Fibroblast of the aortic adventitia (primary cell): ENCODE measurements at places on chromosomes 6 and 20.

DNA sequence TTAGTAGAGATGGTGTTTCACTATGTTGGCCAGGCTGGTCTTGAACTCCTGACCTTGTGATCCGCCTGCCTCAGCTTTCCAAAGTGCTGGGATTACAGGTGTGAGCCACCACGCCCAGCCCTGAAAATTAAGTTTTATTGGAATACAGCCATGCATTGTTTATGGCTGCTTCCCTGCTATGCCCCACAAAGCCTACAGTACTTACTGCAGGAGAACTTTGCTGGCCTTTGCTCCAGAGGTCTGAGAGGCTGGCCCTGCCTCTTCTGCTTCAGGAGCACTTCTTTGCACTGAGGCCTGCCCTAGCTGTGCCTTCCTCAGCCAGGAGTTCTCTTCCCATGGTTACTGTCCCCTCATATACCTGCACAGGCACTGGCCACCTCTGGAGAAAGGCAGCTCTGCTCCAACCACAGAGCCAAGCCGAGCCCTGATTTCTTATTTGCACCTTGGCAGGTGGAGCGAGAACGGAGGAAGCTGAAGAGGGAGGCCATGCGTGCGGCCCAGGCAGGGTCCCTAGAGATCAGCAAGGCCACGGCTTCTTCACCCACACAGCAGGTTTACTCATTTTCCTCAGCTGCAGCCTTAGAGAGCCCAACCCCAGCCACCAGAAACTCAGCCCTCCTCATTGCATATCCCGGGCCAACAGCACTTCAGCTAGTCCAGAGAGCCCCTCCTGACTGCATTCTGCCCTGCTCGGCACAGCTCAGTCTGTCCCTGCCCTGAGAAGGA, 20.8 kb downstream of the C20orf173 start:
- no peak for DNase-seq

- no peak for DNase-seq
These were observed 193.0 kb upstream of the SGK1 start for GRCh38 chr6:134510920-134511319.

DNA sequence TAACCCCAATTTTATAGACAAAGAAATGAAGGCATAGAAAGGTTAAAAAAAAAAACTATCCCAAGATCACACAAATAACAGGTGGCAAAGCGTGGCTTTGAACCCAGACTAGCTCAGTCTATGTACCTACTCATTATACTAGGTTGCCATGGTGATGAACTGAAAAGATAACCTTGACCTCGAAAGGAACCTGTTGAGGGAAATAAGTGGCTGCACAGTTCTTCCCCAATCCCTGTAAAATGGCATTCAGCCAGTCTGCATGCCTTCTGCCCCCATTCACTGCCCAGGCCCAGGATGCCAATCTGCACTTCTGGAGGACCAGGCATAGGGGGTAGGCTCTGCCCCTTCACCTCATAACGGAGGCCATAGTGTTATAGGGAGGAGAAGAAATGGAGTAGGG, 295.2 kb downstream of the PTPRT start:
- no peak for DNase-seq

DNA sequence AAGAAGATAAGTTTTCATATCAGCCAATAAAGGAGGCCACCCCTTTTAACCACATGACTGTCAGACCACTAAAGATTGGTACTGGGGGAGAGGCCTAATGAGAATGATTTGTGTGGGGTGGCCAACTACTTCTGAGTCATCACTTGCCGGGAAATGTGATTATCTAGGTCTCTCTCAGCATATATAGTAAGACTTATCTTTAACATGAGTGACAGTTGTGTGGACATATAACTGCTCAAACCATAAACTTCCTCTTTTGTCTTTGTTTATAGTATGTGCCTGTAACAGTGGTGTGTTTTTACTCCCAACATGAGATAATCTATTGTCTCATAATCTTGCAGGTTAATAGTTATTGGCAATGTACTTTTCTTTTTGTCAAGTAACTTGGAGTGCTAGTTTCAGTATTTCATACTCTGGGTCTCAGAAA, 312.4 kb downstream of the CDKAL1 start:
- peak; percentile 58 for DNase-seq

DNA sequence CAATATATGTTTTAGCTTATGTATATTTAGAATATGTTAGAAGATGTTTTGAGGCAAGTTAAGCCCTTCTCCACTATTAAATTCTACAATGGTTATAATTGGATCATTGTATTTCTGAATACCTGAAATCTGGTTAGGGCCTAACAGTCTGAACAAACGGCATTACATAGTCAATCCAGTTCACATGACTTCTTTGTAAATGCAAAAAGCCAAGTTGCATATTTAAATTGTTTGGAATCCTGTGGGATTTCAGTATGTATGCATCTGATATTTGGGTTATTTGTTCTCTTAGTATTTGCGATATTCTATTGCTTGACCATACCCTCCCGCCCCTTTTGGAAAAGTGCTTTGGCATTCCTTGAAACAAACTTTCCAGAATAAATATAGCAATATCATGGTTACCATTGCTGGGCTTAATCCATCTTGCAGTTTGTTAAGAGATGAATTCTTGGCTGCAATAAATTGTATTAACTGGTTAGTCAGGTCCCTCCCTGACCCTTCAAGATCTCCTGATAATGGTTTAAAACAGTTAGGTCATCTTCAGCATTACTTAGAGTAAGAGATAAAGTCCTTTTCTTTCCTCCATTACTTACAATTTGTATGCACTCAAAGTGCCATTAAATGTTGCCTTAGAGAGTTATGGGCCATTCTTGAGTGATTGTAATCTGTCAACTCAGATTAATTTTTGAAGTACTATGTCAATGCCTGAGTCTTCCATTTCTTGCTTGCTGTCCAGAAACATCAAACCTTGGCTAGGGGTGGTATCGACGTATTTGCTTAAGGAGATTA, 36.5 kb downstream of the LRRC1 start:
- DNase-seq: no peak

- DNase-seq: peak; percentile 55
These were observed 108.4 kb upstream of the MAFB start for GRCh38 chr20:40797425-40797824.

DNA sequence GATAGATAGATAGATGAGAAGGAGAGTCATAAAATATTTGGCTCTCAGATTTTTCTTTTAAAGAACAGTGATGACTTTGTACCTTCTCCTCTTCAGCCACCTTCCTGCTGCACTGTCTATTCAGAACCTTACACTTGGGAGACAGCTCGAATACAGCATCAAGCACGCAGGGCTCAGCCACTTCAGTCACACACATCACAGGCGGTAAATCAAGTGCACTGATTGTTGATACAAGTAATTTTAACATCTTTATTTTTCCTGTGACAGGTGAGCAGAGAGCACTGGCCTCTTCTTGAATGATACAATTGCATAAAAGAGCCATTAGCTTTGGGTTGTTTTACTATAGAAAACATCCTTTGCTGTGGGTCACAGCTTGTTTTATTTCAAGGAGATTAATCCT, 1118.5 kb upstream of the EYS start:
- DNase-seq: no peak

GRCh38 chr20:5835321-5835821, 85.2 kb downstream of the SHLD1 start:
- peak; percentile 48 for DNase-seq

DNA sequence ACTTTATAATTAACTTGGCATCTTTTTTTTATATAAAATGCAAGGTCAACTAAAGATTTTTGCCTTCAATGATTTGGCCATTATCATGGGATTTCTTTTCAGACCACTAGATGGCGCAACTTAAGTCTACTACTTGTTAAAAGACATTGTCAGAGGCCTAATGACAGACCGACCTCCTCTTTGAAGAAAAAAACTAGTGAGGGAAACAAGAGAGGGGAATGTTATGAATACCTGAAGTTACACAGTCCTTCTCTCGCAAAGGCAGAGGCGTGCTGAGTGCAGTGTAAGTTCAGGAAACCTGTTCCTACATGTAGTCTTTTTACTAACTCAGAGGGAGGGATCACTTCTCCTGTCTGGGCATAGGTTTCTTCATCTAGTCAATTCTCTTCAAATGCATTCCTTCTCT, 9.3 kb downstream of the TRAPPC3L start:
- DNase-seq: peak; percentile 81

DNA sequence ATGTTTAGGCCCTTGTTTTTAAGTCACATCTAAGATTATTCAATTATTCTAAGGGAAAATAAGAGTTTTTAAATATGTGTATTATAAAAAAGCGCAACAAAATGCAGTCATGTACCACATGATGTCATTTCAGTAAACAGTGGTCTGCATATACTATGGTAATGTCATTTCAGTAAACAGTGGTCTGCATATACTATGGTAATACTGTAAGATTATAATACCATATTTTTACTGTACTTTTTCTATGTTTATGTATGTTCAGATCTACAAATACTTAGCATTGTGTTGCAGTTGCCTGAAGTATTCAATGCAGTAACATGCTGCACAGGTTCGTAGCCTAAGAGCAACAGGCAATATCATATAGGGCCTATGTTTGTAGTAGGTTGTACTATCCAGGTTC, 21.4 kb downstream of the MEI4 start:
- DNase-seq: no peak

GRCh38 chr6:133705731-133706130, 183.2 kb upstream of the TCF21 start:
- peak; percentile 70 for DNase-seq

DNA sequence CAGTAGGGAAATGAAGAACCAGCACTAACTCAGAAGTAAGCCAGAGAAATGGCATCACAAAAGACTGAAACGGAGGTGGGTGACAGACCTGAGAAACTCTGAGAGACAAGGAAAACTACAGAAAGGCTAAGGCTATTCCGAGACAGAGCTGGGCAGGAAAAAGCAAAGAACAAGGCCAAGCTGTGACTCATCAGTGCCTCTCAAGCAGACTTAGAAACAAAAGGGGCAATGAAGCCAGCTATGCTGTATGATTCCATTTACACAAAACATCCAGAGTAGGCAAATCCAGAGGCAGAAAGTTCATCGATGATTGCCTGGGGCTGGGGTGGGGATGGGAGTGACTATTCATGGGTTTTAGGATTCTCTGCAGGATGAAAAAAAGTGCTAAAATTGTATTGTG, 50.0 kb downstream of the SLC23A2 start:
- DNase-seq: peak; percentile 93

DNA sequence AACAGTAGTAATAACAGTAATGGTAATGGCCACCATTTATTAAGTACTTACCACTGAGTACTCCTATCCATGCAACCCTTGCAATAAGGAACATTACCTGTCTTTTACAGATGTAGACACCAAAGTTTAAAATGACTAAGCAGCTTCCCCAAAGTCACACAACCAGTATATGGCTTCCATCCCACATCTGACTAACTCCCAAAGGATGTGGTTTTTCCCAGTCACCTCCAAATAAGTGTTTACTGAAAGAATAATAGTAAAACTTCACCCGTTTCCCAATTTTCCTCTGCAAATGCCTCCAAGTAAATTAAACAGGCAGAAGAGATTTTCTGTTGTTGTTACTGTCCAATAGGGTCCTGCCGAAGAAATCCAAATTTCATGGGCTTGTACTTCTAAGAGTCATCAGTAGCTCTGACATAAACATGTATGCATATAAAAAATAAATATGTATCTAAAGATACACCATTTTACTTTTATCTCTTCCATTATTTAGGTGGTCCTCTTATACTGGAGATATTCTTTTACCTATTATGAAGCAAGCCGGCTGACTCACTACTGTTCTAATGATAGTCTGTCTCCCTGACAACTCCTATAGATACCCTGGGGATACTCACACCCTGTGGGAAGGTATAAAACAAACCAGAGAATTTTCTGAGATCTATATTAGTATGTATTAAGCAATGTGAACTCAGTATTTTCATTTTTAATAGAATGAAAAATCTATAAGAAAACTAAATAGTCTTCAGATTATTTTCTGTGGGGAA, 77.9 kb upstream of the ID4 start:
- DNase-seq: peak; percentile 79

DNA sequence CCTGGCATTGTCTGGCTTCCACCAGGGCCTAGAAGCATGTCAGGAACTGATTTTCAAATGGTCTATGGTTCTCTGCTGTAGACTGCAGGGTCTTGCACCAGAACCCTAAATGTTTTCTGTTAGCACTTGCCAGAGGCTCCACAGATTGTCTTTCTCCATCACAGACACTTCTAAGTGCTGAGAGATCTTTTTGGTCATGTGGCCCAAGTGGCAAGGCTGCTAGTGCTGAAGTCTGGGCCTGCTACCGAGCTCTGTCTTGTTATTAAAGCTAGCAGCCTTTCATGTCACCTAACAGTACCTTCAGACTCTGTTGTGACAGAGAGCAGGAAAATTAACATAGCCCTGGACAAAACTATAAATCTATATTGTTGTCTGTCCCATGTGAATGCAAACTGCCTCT, 120.7 kb upstream of the BACH2 start:
- DNase-seq: no peak

DNA sequence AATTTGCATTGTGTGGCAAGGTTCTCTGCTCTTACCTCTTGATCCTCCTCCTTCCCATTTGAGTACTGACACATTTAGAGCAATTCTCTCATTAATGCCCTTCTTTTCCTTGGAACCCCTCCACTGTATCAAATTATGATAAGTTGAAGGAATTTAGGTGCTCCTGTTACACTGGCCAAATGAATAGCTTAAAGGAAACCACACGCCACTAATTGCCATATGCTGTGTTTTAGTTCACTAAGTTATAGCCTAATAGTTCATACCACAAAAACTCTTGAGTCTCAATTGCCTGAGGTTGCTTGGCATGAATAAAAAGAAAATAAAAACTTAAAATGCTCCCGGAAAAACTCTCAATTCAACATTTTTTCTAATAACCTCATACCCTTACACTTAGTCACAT, 1239.3 kb downstream of the EPHA7 start:
- no peak for DNase-seq

DNA sequence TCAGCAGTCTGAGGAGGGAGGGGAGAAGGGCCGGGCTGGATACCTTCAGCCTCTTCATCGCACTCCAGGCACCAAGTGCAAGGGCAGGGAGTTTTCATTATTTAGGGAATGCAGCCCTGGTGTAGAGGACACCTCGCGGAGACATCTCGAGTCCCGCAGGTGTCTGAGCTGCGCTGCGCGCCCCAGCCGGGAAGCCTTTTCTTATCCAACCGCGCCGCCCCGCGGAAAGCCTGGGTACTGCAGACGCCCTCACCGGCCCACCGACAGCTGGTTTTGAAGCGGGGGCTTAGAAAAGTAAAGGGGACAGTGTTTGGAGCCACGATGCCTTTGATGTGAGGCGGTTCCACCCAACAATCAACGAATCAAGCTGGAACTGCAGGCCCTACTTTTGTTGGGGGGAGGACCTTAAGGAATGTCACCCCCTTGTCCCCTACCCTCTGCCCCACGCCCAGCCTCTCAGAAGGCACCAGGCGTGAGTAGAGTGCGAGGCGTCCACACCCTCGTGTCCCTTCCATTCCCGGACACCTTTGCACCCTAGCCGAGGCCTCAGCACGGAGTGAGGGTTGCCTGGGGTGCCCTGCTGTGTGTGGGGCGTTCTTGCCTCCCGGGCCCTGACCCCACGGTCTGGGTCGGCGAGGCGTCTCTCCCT, 8.6 kb downstream of the NKX2-2 start:
- peak; percentile 46 for DNase-seq

- peak; percentile 96 for DNase-seq
These were observed 180.3 kb upstream of the ZNF217 start for GRCh38 chr20:53773792-53774401.
